SJCRH30 (cell line): ENCODE measurements at places on chromosomes 13 and 19. TPM values are rescaled to one million over a fixed set of nuclear protein-coding genes. Genes with fewer than 3 reads are reported as not detected.

The IFNL1 gene
- not detected in 2 replicates for total RNA-seq

DNA sequence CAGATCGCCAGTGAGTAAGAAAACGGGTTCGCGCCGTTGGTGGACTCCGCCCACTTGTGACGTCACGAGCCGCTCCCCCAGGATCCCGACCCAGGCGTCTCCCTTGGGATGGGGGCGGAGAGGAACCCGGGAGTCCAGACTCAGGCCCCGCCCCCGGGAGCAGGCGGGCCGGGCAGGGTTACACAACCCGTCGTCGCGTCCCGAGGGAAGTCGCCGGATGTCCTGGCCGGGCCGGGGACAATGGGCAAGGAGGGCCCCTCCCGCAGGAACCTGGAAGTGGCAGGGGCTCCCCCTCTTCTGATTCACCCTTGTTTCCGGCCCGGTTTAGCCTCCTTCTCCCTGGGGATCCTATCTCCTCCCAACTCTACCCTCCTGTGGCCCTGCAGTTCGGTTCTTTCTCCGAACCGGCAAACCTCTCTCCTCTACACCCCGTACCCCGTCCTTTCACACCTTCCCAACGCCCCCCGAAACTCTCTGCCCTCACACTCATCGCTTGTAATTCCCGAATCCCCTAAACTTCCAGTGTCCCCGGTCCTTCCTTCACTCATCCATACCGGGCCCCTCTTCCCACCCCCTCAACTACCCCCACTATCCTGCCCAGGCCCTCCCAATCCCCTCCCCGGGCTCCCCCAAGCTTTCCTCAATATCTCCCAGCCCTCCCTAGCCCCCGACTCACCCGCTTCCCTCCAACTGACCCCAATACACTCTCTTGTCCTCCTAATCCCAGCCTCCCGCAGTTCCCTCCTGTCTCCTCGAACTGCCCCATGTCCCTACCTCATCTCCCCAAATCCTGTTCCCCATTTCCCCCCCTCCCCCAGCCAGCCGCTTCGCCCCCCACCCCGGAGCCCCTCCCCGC lies 20.0 kb upstream of the ERCC1 start:
- peak; percentile 95 for DNase-seq

The TDRD3 gene
- 18.6 and 23.1 TPM in 2 replicates for total RNA-seq

- DNase-seq = peak; percentile 69
Observed at GRCh38 chr19:30649934-30650614, 277.9 kb downstream of the ZNF536 start.

- no peak for DNase-seq
Observed at GRCh38 chr19:10514211-10515145, 2.8 kb downstream of the S1PR5 start.

The FXYD1 gene
- not detected in 2 replicates for total RNA-seq

The DHDH gene
- total RNA-seq = not detected in 2 replicates

The GADD45GIP1 gene
- total RNA-seq = 59.9 and 71.5 TPM in 2 replicates

DNA sequence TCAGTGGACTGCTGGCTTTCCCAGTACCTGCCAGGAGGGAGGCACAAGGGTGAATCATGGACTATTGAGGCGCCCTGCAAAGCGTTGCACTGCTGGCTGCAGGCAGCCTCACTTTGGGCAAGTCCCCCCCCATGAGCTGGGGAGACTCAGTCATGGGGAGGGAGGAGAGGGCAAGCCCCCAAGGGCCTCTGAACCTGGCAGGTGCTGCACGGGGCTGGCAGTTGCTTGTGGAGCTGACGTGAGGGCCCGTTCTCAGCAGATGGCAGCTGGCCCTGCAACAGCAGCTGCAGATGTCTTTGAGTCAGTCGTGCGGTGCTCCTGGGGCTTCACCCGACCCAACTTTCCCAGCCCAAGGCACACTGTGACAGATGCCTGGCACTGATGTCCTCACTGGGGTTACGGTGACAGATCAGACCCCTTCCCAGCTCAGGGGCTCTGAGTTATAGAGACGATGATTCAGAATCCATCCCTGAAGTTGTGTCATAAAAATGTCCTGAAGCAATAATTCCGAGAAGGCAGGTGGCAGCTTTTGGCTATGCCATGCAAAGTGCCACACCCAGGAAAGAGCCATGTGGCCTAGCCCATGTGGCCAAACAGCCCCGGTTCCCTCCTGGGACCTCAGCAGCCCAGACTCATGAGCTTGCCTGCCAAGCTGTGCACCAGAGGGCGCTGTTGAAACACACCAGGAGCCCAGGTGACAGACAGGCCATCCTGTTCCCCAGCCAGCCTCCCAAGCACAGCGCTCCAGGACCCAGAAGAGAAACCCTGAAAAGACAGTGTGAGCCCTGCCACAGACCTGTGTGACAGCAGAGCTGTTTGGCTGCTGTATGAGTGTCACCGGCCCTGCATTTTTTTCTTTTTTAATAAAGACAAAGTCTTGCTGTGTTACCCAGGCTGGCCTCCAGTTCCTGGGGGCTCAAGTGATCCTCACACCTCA lies 53.6 kb upstream of the LDLR start:
- DNase-seq = peak; percentile 93

DNA sequence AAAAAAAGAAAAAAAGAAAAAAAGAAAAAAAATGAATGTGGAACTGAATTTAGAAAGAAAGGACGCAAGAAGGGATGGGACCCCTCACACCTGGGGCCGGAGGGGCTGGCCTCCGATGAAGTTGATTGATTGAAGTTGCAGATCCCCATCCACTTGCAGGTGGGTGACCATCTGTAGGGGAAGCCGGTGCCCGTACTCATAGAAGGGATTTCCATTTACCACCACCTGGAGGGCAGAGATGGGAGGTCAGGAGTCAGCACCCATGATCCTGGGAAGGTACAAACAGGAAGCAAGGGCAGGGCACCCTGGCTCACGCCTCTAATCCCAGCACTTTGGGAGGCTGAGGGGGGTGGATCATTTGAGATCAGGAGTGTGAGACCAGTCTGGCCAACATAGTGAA lies 6.4 kb downstream of the LGALS4 start:
- DNase-seq = no peak

DNA sequence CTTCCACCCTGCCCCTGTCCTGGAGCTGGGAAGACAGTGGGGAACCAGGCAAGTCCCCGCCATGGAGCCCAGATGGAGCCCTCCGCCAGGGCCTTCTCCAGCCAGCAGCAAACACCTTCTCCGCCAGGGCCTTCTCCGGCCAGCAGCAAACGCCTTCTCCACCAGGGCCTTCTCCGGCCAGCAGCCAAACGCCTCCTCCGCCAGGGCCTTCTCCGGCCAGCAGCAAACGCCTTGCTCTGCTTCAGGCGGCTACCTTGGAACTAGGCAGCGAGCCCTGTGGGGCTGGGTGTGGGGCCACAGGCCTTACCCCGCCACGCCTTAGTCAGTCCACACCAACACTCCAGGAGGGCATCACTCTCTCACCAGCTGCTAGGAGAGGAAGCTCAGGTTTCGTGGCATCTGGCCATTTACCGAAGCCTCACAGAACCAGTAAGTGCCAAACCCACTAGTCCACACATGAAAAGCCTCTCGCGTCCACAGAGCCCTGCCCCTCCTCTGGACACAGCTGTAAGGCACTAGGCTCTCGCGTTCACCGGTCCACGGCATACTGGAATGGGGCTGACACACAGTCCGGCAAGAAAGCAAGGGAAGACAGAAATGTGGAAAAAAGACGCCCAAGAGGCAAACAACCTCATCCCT lies 41.0 kb downstream of the MLLT1 start:
- DNase-seq = peak; percentile 25
